ENCODE measurements at places on chromosomes 4 and X. TPM values are rescaled to one million over a fixed set of nuclear protein-coding genes. Genes with fewer than 3 reads are reported as not detected.

- H3K4me1 ChIP-seq = no peaks in the 10 kb centered on the region
- H3K27me3 ChIP-seq = peaks cover 11% of the 10 kb centered on the region
- no peak overlapping the region for H3K4me3 ChIP-seq
- H3K36me3 ChIP-seq = no peaks in the 10 kb centered on the region
- no peak for DNase-seq
- H3K27ac ChIP-seq = no peak overlapping the region
Observed at GRCh38 chr4:164408831-164409230, 345.1 kb upstream of the SMIM31 start.

- no peak overlapping the region for H3K27ac ChIP-seq
- H3K4me1 ChIP-seq = peaks cover 5% of the 10 kb centered on the region
- no peak for DNase-seq
Observed at GRCh38 chr4:138728566-138728965, 287.0 kb upstream of the NOCT start.

DNA sequence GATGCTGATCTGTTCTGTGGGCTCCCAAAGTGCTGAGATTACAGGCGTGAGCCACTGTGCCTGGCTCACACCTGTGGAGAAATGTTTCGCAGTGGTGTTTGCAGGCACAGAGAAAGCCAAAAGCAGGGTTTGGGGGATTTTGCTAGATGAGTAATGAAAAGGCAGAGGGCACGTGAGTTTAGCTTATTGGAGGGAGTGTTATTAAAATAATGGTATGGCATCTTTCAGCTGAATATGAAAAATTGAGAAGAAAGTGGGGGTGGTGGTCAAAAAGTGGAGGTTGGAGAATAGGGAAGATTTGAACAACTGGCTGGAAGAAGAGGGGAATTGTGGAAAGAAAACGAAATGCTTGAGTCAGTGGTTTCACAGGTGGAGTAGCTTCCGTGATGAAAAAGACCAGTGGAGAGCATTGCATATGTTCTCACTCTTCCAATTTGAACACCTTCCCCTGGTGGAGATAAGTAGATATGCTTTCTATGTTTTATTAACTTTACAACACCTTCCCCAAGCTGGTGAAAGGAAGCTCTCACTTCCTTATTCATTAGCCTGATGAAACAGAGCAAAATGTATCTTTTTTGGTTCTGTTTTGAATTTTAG lies 1.1 kb upstream of the CHST7 start:
- H3K4me1 ChIP-seq = peaks cover 10% of the 10 kb centered on the region
- H3K27ac ChIP-seq = no peak overlapping the region
- H3K4me3 ChIP-seq = peak overlapping the region; percentile 4
- no peaks in the 10 kb centered on the region for H3K36me3 ChIP-seq

DNA sequence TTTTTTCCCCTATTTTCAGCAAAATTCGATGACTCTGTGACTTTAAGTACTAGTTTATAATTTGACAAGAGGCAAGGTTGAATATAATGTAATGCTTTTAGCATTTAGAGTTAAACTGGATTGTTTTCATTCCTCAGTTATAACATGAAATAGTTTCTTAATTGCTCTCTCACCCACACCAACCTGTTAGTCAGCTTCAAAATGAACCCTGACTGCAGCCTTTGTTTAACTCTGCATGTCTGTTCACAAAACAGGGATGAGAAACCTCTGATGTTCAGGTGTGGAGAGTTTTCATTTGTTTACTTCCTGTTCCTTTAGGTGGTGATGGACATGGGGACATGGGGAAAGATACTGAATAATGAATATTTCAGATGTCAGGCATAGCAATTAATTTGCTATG lies 49.9 kb upstream of the MND1 start:
- no peaks in the 10 kb centered on the region for H3K27me3 ChIP-seq
- peaks cover 48% of the 10 kb centered on the region for H3K36me3 ChIP-seq
- peaks cover 15% of the 10 kb centered on the region for H3K4me1 ChIP-seq
- H3K27ac ChIP-seq = peak overlapping the region; percentile 94
- H3K4me3 ChIP-seq = peak overlapping the region; percentile 84

The TRAM1L1 gene
- total RNA-seq = 8.9 TPM

The RASSF6 gene
- 11.8 TPM for total RNA-seq

- peaks cover 8% of the 10 kb centered on the region for H3K4me1 ChIP-seq
- H3K27me3 ChIP-seq = no peaks in the 10 kb centered on the region
- no peak overlapping the region for H3K4me3 ChIP-seq
- H3K27ac ChIP-seq = no peak overlapping the region
Observed at GRCh38 chrX:69066966-69067525, 98.2 kb downstream of the PJA1 start.

DNA sequence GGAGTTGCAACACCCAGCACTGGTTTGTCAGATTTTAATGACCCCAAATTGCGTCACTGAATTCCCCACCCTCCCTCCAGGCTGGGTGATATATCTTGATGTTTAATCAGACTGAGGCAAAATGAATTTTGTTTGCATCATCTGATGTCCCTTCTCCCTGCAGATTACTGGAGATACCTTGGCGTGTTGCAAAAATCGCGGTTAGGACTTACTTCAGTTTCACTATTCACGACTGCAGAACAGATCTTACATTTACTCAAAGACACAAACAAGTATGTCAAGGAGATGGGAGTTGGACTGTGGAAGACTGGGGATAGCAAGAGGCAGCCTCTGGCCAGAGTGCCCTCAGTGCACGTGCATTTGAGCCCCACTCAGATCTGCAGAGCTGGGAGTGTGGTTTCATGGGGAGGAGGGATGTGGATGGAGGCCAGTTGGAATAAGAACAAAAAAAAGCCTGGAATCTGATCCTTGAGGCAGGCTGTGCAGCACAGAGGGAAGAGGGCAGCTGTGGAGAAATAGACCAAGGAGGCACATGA lies 92.2 kb upstream of the MTM1 start:
- H3K36me3 ChIP-seq = no peaks in the 10 kb centered on the region
- H3K4me1 ChIP-seq = no peaks in the 10 kb centered on the region
- no peak overlapping the region for H3K4me3 ChIP-seq
- no peak for DNase-seq
- H3K27me3 ChIP-seq = no peaks in the 10 kb centered on the region
- H3K27ac ChIP-seq = no peak overlapping the region

DNA sequence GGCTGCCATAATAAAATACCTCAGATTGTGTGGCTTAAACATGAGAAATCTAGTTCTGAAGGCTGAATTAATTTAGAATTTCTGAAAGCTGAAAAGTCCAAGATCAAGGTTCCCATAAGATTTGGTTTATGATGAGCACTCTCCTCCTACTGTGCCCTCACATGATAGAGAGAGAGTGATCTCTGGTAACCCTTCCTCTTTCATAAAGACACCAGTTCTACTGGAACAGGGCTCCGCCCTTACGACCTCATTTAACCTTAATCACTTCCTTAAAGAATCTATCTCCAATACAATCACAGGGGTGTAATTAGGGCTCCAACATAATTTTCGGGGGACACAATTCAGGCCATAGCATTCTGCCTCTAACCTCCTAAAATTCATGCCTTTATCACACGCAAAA lies 194.0 kb upstream of the MAB21L2 start:
- no peak for DNase-seq
- peaks cover 24% of the 10 kb centered on the region for H3K36me3 ChIP-seq
- no peaks in the 10 kb centered on the region for H3K27me3 ChIP-seq
- H3K27ac ChIP-seq = no peak overlapping the region
- no peak overlapping the region for H3K4me3 ChIP-seq
